Caco-2 (cell line): ENCODE measurements at places on chromosomes 1 and 21. TPM values are rescaled to one million over a fixed set of nuclear protein-coding genes. Genes with fewer than 3 reads are reported as not detected.
A peak's percentile ranks its signal among the peaks of the same experiment; 100 is the strongest.

GRCh38 chr21:25790122-25790877 is 55.5 kb downstream of the GABPA start:
- DNase-seq = peak; percentile 21
- no peaks in the 10 kb centered on the region for H3K27me3 ChIP-seq
- no peaks in the 10 kb centered on the region; the same call in 1 of the 2 replicates for H3K4me1 ChIP-seq
- H3K27ac ChIP-seq = peak overlapping the region; percentile 46
- H3K36me3 ChIP-seq = no peaks in the 10 kb centered on the region

- H3K4me1 ChIP-seq = no peaks in the 10 kb centered on the region
- H3K4me3 ChIP-seq = no peak overlapping the region
- H3K27ac ChIP-seq = no peak overlapping the region
- DNase-seq = peak; percentile 23
- no peaks in the 10 kb centered on the region for H3K36me3 ChIP-seq
Observed at GRCh38 chr1:22889213-22889827, 83.3 kb downstream of the LACTBL1 start.

DNA sequence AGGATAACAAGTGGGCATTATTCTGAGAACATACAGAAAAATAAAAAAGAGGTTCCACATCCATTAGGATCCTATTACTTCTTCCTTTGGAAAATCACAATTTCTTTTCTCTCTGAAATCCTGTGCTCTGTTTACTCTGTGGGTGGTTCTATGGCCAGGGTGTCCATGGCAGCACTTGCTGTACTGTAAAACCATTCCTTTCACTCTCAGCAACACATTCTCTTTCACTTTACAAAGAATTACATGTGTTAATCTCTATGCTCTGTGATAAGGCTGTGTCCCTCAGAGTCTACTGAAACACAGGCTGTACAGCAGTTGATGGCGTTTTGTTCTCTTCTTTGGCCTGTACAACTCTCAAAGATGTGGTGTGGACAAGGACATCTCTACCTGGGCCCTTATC is 524.1 kb downstream of the PTBP2 start:
- H3K36me3 ChIP-seq = no peaks in the 10 kb centered on the region
- no peak for DNase-seq
- no peak overlapping the region for H3K4me3 ChIP-seq
- H3K4me1 ChIP-seq = no peaks in the 10 kb centered on the region
- H3K27ac ChIP-seq = no peak overlapping the region

GRCh38 chr1:66436378-66437135 is 97.4 kb upstream of the SGIP1 start:
- no peaks in the 10 kb centered on the region for H3K4me1 ChIP-seq
- H3K36me3 ChIP-seq = no peaks in the 10 kb centered on the region
- no peaks in the 10 kb centered on the region for H3K27me3 ChIP-seq
- H3K27ac ChIP-seq = no peak overlapping the region
- H3K4me3 ChIP-seq = no peak overlapping the region

DNA sequence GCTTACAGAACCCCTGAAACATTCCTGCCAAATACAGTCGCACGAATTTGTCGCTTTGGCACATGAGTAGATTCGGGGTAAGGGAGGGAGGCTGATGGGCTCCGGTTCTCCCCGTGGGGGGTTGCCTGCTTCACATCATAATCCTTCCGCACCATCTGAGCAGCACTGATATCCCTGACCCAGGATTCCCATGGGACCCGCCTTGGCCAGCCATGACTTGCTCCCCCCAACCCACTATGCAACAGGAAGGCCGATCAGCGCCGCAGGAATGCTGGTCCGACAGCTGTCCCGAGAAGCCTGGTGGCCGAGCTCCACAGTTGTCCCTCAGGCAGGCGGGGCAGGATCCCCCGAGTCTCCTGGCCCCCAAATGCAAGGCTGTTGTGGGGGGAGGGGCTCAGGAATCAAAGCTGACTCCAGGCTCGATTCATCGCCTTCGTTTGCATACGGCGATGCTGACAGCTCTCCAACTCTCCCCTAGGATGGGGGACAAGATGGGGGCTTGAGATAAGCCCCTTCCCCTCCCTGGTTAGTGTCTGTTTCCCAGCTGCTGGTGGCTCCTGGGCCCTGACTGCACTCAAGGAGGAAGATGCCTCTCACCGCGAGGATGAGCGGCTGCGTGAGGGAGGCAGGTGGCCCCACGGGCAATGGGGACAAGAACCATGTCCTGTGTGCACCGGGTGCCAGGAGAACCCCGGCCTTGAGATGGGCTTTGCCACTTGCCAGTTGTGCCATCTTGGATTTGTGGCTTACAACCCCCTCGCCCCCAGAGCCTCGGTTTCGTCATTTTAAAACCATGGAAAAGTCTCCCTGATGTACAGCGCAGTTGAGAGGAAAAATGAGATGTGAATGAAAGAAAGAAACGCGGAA is 9.3 kb downstream of the DRAXIN start:
- no peaks in the 10 kb centered on the region; the same call in none of the 2 replicates for H3K27me3 ChIP-seq
- no peak overlapping the region for H3K27ac ChIP-seq
- no peak overlapping the region for H3K4me3 ChIP-seq
- no peaks in the 10 kb centered on the region for H3K36me3 ChIP-seq
- DNase-seq = no peak
- no peaks in the 10 kb centered on the region for H3K4me1 ChIP-seq

DNA sequence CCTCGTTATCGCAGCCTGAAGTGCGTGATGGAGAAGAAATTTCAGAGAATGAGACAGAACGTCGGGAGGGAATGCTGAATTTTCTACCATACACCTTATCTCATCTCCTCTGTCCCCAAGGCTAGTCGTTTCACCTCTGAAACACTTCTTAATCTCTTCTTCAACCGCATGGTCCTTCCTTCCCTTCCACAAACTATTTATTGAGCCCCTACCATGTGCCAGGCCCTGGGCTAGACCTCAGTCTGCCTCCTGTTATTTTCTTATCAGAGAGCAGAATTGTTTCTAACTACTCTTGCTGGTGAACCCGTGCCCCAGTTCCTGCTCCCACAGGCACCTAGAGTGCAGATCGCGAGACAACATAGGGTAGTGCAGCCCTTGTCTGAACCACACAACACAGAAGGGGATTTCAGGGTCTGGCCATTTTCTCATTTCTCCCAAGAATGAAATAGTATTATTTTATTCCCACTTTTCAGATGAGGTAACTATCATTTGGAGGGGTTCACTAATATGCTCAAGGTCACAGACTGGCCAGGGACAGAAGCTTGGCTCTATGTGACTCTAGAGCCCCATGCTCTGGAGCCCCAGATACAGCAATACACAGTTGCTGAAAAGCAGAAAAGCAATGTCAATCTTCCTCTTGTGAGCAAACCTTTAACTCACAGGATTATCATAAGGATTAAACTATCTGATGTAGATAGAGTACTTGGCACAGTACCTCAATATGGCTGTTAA is 598 bp upstream of the ADIPOR1 start:
- peak overlapping the region; percentile 75 for H3K4me3 ChIP-seq
- H3K4me1 ChIP-seq = peaks cover 16% of the 10 kb centered on the region
- H3K36me3 ChIP-seq = no peaks in the 10 kb centered on the region
- no peaks in the 10 kb centered on the region for H3K27me3 ChIP-seq

DNA sequence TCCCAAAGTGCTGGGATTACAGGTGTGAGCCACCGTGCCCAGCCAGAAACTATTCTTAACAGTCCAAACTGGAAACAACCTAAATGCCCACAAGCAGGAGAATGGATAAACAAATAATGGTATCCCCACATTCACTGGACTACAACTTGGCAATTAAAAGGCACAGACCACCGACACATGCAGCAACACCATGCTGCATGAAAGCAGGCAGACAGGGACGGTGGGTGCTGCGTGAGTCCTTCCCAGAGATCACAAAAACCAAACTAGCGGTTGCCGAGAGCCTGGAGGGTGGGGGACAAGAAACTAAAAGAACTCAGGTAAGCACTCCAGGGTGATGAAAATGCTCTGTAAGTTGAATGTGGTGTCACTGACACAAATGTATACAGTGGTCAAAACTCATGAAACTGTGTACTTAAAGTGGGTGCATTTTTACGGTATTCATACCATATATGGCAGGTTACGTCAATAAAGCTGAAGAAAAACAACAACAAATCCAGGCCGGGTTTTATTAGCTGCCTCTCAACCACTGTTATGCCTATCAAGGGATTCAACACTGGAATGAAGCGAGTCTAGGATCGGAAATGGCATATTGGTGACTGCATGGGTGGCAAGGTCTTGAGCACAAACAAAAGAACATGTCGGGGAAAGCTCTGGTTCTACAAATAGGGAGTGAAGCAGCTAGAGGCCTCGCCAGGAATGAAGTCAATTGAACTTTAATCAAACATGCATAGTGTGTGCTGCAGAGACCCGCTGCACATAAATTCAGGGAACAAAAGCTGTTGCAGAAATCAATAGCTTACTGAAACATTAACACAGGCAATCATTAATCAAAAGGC is 52.4 kb downstream of the SLC45A1 start:
- peaks cover 3% of the 10 kb centered on the region; the same call in 1 of the 2 replicates for H3K36me3 ChIP-seq
- H3K27me3 ChIP-seq = no peaks in the 10 kb centered on the region
- peaks cover 4% of the 10 kb centered on the region; the same call in 1 of the 2 replicates for H3K4me1 ChIP-seq
- no peak overlapping the region for H3K27ac ChIP-seq
- DNase-seq = no peak

FCRL5 gene
- not detected in 2 replicates for total RNA-seq

HIVEP3 gene
- 0.25 and 0.37 TPM in 2 replicates for total RNA-seq

LRRC53 gene
- total RNA-seq = not detected in 2 replicates
